HCEC 1CT (cell line): ENCODE measurements at places on chromosomes 2 and 18.

GRCh38 chr2:88659538-88659915 lies 31.9 kb upstream of the RPIA start:
- peak; percentile 45 for DNase-seq

DNA sequence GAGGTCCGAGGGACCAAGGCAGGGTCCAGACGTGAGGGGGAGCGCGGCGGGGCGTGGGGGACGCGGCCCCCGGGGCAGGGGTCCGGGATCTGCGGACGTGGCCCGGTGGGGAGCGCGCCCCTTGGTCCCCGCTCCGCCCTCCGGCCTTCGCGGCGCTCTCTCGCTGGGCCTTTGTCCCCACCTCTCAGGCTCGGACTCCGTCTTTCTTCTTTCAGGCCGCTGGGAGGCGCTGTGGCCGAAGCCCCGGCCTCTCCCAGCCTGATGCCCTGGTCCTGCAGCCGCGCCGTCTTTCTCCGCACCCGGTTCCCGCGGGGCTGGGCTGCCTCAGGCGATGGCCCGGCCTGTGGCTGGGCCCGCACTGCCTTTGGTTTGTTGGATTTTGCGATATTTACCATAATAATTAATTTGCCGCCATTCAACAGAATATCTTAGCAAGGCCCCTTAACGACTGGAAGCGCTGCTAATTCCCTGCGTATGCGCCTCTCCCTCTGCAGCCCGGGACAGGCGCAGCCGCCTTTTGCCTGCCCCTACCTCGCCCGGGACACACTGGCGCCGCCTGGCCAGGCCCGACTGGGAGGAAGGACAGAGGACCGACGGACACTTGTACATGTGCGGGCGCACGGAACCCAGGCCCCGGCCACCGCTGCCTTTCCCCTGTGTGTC lies 10.8 kb downstream of the SIX3 start:
- DNase-seq, result peak; percentile 68

GRCh38 chr18:59802031-59802430 lies 97.8 kb upstream of the PMAIP1 start:
- DNase-seq, result no peak

DNA sequence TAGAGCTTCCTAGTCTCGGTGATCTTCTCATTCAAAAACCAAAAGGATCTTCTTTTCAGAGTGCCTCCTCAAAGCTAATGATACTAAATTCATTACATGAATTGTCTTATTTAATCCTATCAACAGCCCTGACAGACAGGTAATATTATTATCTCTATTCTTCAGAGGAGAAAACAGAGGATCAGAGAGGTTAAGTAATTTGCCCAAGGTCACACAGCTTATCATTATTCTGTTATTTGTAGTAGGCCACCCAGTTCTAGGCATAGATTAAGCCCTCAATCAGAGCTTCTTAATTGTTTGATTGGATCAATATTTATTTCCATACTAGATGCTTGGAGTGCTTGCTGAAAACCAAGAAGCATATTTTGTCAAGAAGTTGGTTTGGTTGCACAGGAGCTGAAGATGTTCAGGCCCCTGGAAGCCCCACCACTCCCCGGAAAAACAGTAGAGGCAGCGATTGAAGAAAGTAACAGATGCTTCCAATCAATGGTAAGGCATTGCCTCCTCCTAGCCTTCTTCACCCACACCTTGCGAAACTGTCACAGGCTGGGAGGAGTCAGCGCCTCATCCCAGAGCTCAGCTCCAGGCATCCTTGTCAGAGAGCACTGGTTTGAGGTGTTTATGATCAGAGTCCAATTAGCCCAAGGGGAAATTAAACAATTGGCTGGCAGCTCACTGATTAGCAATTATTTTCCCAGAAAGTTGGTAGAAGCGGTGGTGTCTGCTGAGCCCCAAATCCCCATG lies 487.2 kb downstream of the BCL11A start:
- DNase-seq, result no peak

GRCh38 chr2:112077814-112078213 lies 22.7 kb downstream of the TMEM87B start:
- DNase-seq, result no peak
